ENCODE measurements at places on chromosomes 11 and 22. TPM values are rescaled to one million over a fixed set of nuclear protein-coding genes. Genes with fewer than 3 reads are reported as not detected.

DNA sequence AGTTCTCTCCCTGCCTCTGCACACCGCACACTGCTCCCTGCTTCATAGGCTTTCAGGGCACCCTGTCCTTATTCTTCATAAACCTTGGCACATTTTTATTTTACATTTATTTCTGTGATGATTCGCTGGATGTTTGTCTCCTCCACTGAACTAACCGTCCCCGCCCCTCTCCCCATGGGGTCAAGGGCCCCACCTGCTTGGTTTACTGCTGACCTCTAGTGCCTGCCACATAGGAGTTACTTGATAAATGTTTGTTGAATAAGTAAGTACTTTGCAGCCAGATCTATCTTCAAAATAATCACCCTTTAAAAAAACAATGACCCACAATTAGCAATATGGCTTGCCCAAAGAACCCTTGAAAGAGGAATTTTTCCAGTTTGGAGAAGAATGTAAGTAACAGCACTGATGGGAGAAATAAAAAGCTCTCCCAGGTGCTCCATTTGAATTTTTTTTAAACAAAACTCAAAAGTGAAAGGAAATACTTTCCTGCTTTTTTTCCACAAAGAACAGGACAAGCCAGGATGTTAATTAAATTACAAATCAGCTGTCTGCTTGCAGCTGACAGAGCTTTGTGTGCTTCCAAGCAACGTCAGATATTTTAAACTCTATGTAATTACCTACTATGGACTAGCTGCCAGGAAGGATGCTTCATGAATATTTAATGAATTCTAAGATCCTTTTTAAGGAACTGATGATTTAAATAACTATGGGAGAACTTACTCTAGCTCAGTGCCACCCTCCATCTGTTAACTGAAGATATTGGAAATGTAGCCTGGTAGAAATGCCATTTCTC lies 1083.6 kb downstream of the DLG2 start:
- DNase-seq, result no peak
- H3K27ac ChIP-seq, result no peak overlapping the region
- no peaks in the 10 kb centered on the region for H3K4me1 ChIP-seq
- H3K36me3 ChIP-seq, result no peaks in the 10 kb centered on the region
- no peaks in the 10 kb centered on the region for H3K27me3 ChIP-seq

DNA sequence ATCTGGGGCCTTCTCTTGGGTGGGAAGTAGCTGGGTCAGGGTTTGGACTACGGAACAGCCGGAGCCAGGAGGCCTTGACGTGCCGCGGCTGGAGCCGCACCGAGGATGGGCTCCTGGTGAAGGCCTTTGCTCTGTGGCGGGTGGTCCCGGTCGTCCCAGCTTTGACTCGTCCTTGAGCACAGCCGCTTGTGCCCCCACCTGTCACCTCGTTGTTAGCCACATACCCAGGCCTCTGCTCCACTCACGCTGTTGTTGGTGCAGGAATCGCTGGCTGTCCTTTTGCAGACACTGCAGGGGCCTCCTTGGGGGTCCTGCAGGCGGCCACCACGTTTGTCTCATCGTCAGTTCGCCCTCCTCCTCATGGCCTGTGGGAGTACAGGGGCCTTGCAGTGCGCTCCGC lies 17.1 kb downstream of the PHRF1 start:
- peaks cover 5% of the 10 kb centered on the region for H3K4me1 ChIP-seq
- no peaks in the 10 kb centered on the region for H3K27me3 ChIP-seq
- no peak for DNase-seq
- H3K27ac ChIP-seq, result no peak overlapping the region

GRCh38 chr22:42693763-42694683 lies 26.6 kb downstream of the A4GALT start:
- H3K4me3 ChIP-seq, result no peak overlapping the region
- no peak overlapping the region for H3K27ac ChIP-seq
- H3K36me3 ChIP-seq, result no peaks in the 10 kb centered on the region
- no peaks in the 10 kb centered on the region for H3K4me1 ChIP-seq
- no peak for DNase-seq

GRCh38 chr11:16418428-16419097 lies 62.2 kb upstream of the SOX6 start:
- no peaks in the 10 kb centered on the region for H3K36me3 ChIP-seq
- no peak for DNase-seq
- H3K4me1 ChIP-seq, result no peaks in the 10 kb centered on the region
- H3K4me3 ChIP-seq, result no peak overlapping the region
- H3K27me3 ChIP-seq, result no peaks in the 10 kb centered on the region

GRCh38 chr22:23520863-23521440 lies 59.1 kb downstream of the IGLL1 start:
- H3K27me3 ChIP-seq, result no peaks in the 10 kb centered on the region
- peak overlapping the region; percentile 59 for H3K27ac ChIP-seq
- no peak overlapping the region for H3K4me3 ChIP-seq

DNA sequence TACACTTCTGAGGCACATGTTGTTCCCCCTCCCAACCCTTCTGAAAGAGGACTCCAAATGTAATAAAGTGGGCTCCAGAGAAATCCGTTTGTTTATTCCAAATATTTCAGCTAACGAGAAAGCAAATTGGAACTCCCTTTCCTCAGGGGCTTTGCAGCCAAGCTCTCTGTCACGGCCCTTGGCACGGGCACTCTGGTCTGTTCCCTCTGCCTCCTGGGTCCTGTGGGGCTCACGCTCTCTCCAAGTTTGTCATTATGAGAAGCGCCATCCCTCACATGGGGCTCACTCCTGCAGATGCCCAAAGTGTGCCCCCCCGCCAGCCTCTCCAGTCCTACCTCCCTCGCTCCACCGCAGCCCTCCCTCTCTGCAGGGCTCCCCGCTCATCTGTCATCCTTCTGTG lies 125.4 kb upstream of the POU2AF2 start:
- no peak overlapping the region for H3K4me3 ChIP-seq
- no peak overlapping the region for H3K27ac ChIP-seq
- H3K4me1 ChIP-seq, result no peaks in the 10 kb centered on the region
- no peak for DNase-seq
- no peaks in the 10 kb centered on the region for H3K36me3 ChIP-seq
- no peaks in the 10 kb centered on the region for H3K27me3 ChIP-seq

GRCh38 chr11:10130875-10131274 lies 163.1 kb downstream of the SBF2 start:
- no peak for DNase-seq
- no peak overlapping the region for H3K4me3 ChIP-seq
- H3K27ac ChIP-seq, result no peak overlapping the region
- no peaks in the 10 kb centered on the region for H3K36me3 ChIP-seq
- H3K4me1 ChIP-seq, result no peaks in the 10 kb centered on the region

GRCh38 chr22:39859903-39860588 lies 33.5 kb downstream of the ENTHD1 start:
- no peak for DNase-seq
- no peak overlapping the region for H3K27ac ChIP-seq
- no peaks in the 10 kb centered on the region for H3K27me3 ChIP-seq
- peak overlapping the region; percentile 27 for H3K4me3 ChIP-seq

- no peak for DNase-seq
- H3K36me3 ChIP-seq, result no peaks in the 10 kb centered on the region
- no peaks in the 10 kb centered on the region for H3K4me1 ChIP-seq
- H3K4me3 ChIP-seq, result no peak overlapping the region
- H3K27me3 ChIP-seq, result no peaks in the 10 kb centered on the region
- no peak overlapping the region for H3K27ac ChIP-seq
These were observed 7.3 kb downstream of the KCNJ11 start for GRCh38 chr11:17381156-17381555.

DNA sequence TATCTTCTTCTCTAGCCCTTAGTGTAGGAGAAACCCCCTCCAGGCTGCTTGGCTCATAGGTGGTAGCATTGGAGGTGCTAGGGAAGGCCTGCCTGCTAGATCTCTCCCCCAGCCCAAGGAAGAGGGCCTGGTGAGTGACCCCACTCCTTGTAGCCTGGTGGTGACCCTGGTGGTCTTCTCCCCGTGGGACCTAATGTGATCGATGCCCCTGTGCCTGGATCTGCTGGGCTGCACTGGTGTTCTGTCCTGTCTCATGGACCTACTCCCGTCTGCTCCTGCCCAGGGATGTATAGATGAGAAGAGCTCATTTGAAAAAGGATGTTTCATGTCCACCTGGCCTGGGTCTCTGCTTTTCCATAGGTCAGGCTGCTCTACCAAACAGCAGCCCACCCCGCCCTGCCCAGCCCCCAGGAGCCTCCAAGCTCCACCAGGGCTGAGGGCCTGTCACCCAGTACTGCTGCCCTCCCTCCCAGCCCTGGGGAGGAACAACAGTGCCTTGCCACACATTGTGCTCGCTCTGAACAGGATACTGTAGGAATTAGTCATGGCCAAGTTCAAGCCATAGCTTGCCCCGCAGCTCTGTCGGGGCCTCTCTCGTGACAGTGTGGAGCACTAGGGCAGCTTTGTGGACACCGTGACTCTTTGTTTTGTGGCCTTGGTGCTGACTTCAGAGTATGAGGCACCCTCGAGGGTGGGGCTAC lies 19.7 kb downstream of the SLC37A2 start:
- H3K4me3 ChIP-seq, result no peak overlapping the region
- no peaks in the 10 kb centered on the region for H3K4me1 ChIP-seq
- no peaks in the 10 kb centered on the region for H3K27me3 ChIP-seq
- H3K27ac ChIP-seq, result no peak overlapping the region
- H3K36me3 ChIP-seq, result no peaks in the 10 kb centered on the region

- no peaks in the 10 kb centered on the region for H3K27me3 ChIP-seq
- DNase-seq, result no peak
- no peak overlapping the region for H3K27ac ChIP-seq
- H3K36me3 ChIP-seq, result no peaks in the 10 kb centered on the region
- H3K4me1 ChIP-seq, result peaks cover 24% of the 10 kb centered on the region
These were observed 2.9 kb upstream of the HDHD5 start for GRCh38 chr22:17161991-17162390.

GRCh38 chr11:98736833-98737232 lies 283.9 kb upstream of the CNTN5 start:
- H3K36me3 ChIP-seq, result no peaks in the 10 kb centered on the region
- no peak overlapping the region for H3K4me3 ChIP-seq
- no peak for DNase-seq
- H3K4me1 ChIP-seq, result no peaks in the 10 kb centered on the region
- no peaks in the 10 kb centered on the region for H3K27me3 ChIP-seq

- H3K27ac ChIP-seq, result no peak overlapping the region
- peaks cover 9% of the 10 kb centered on the region for H3K27me3 ChIP-seq
- H3K4me3 ChIP-seq, result no peak overlapping the region
- no peak for DNase-seq
These were observed 3.8 kb upstream of the LRRC74B start for GRCh38 chr22:21041937-21042336.

- H3K36me3 ChIP-seq, result no peaks in the 10 kb centered on the region
- H3K4me1 ChIP-seq, result peaks cover 36% of the 10 kb centered on the region
- H3K27ac ChIP-seq, result no peak overlapping the region
- no peak overlapping the region for H3K4me3 ChIP-seq
These were observed 17.9 kb downstream of the STX3 start for GRCh38 chr11:59773083-59773440.

- no peaks in the 10 kb centered on the region for H3K4me1 ChIP-seq
These were observed 4.5 kb downstream of the IL18 start for GRCh38 chr11:112159098-112160065.

GRCh38 chr11:67700548-67701262 lies 26.3 kb upstream of the ALDH3B2 start:
- H3K36me3 ChIP-seq, result no peaks in the 10 kb centered on the region
- H3K4me3 ChIP-seq, result no peak overlapping the region

DNA sequence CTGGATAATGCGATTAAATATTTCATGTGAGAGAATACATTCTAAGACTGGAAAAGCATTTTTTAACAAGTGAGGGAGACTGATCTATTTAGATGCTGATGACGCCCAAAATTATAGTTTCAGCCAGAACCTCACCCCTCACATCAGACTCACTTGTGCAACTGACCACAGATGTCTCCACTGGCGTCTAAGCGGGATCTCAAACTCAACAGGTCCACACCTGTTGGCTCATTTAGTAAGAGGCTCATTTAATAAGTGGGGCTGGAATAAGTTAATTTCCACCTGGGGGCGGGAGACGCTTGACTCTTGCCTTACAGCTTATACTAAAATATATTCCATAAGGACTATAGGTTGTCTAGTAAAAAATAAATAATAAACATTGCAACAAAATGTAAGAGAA lies 47.5 kb downstream of the MORC2 start:
- no peak overlapping the region for H3K27ac ChIP-seq
- peak overlapping the region; percentile 44 for H3K4me3 ChIP-seq
- H3K27me3 ChIP-seq, result no peaks in the 10 kb centered on the region
- no peaks in the 10 kb centered on the region for H3K36me3 ChIP-seq
- no peak for DNase-seq

- H3K36me3 ChIP-seq, result peaks cover 14% of the 10 kb centered on the region
- DNase-seq, result no peak
- peak overlapping the region; percentile 89 for H3K4me3 ChIP-seq
- H3K27ac ChIP-seq, result peak overlapping the region; percentile 70
- H3K4me1 ChIP-seq, result peaks cover 34% of the 10 kb centered on the region
These were observed 1.2 kb downstream of the CYTH4 start for GRCh38 chr22:37283393-37283937.

DNA sequence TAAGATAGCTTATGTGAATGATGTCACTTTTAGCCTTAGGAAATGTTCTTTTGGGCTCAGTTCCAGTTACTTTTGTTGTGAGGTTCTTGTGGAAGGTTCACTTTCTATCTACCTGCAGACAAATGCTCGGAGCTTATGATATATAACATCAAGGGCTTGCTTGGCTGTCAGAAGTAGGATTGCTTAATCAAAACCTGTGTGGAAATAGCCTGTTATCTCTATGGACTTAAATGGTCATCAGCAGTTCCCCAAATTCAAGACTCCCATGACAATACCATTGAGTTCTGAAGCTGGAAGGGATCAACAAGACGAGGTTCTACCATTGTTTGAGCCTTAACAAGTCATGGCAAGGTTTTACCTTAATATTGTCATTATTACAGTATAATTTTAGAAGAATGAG lies 43.8 kb downstream of the FLI1 start:
- no peak for DNase-seq
- H3K27me3 ChIP-seq, result no peaks in the 10 kb centered on the region
- H3K4me1 ChIP-seq, result peaks cover 93% of the 10 kb centered on the region
- no peaks in the 10 kb centered on the region for H3K36me3 ChIP-seq
- H3K27ac ChIP-seq, result no peak overlapping the region
- H3K4me3 ChIP-seq, result no peak overlapping the region

GRCh38 chr11:131561501-131561900 lies 191.1 kb downstream of the NTM start:
- no peak overlapping the region for H3K27ac ChIP-seq
- no peaks in the 10 kb centered on the region for H3K4me1 ChIP-seq
- DNase-seq, result no peak
- no peaks in the 10 kb centered on the region for H3K27me3 ChIP-seq

Gene KCNJ1
- not detected for polyA plus RNA-seq

Gene TPBGL
- 0.23 TPM for polyA plus RNA-seq

Gene HMBS
- 21.8 TPM for polyA plus RNA-seq

Gene PAX6
- polyA plus RNA-seq, result not detected

Gene OR8B3
- polyA plus RNA-seq, result not detected

Gene MS4A3
- 0.60 TPM for polyA plus RNA-seq

Gene GP1BB
- not detected for polyA plus RNA-seq

Gene KIAA0930
- 2.7 TPM for polyA plus RNA-seq
